Skin of body (tissue), 3 donors: ENCODE measurements at places on chromosomes 4 and X. TPM values are rescaled to one million over a fixed set of nuclear protein-coding genes. Genes with fewer than 3 reads are reported as not detected.

SNX12 gene
- 31.2 TPM for total RNA-seq

NLRP2B gene
- 0.20 TPM for total RNA-seq

MAGED4B gene
- 8.6 TPM for total RNA-seq

POLN gene
- 4.2 TPM for total RNA-seq

FIP1L1 gene
- 55.8 TPM for total RNA-seq

CXXC4 gene
- total RNA-seq, result 0.59 TPM

TBX22 gene
- total RNA-seq, result not detected

GLRA2 gene
- 0.20 TPM for total RNA-seq

USP51 gene
- total RNA-seq, result 3.1 TPM

AWAT2 gene
- 2.5 TPM for total RNA-seq

LRRC66 gene
- 0.20 TPM for total RNA-seq

USP17L20 gene
- total RNA-seq, result not detected
